ENCODE measurements at places on chromosomes 2 and 18. TPM values are rescaled to one million over a fixed set of nuclear protein-coding genes. Genes with fewer than 3 reads are reported as not detected.

Gene DNMT3A
- total RNA-seq, result 17.7 TPM

Gene NOSTRIN
- total RNA-seq, result not detected

Gene OTOS
- 0.34 TPM for total RNA-seq

Gene DSG2
- total RNA-seq, result 22.3 TPM

Gene DAW1
- total RNA-seq, result 5.2 TPM

Gene NOL4
- 0.68 TPM for total RNA-seq

Gene PID1
- 6.1 TPM for total RNA-seq

Gene ZC3H6
- total RNA-seq, result 0.69 TPM

Gene CNDP1
- not detected for total RNA-seq

Gene EIPR1
- 80.3 TPM for total RNA-seq

Gene UPP2
- not detected for total RNA-seq

Gene SLC4A5
- total RNA-seq, result not detected

DNA sequence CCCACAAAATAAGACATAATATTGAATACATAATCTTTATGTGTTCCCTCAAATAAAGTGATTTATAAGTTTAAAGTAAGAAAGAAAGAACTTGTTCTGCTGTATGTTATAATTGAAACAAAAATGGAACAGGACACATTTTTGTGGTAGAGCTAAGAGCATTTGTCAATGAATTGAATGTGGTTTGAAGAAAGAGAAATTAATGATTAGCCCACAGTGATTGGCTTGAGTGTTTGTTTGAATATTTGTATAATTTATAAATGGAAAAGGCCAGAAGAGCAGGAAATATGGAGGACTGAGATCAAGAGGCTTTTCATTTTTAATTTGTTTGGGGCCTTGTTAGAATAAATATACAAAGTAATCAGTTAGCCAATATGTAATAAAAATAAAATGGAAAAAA is 395.1 kb upstream of the CDH19 start:
- DNase-seq, result no peak

GRCh38 chr2:54073796-54074195 is 41.6 kb upstream of the ACYP2 start:
- DNase-seq, result peak; percentile 29

- DNase-seq, result no peak
Observed at GRCh38 chr2:143640826-143641225, 511.6 kb downstream of the ARHGAP15 start.

DNA sequence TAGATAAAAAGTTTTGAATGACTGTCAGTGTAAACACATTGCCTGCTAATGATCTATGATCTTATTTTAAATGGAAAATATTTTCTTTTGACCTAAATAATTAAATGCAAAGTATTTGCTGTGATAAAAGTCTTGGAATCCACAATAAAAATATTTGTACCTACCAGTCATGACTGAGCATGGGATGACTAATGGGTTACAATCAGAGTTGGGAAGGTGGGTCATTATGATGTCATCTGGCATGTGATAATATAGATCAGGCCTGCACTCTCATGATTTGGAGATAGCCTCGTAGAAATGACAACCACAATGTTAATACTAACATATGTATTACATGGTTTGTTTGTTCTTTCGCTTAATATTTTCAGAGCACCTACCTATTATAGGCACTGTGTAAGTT is 848.8 kb upstream of the KLHL29 start:
- DNase-seq, result no peak

- DNase-seq, result peak; percentile 46
Observed at GRCh38 chr2:209663139-209663538, 108.5 kb upstream of the UNC80 start.

DNA sequence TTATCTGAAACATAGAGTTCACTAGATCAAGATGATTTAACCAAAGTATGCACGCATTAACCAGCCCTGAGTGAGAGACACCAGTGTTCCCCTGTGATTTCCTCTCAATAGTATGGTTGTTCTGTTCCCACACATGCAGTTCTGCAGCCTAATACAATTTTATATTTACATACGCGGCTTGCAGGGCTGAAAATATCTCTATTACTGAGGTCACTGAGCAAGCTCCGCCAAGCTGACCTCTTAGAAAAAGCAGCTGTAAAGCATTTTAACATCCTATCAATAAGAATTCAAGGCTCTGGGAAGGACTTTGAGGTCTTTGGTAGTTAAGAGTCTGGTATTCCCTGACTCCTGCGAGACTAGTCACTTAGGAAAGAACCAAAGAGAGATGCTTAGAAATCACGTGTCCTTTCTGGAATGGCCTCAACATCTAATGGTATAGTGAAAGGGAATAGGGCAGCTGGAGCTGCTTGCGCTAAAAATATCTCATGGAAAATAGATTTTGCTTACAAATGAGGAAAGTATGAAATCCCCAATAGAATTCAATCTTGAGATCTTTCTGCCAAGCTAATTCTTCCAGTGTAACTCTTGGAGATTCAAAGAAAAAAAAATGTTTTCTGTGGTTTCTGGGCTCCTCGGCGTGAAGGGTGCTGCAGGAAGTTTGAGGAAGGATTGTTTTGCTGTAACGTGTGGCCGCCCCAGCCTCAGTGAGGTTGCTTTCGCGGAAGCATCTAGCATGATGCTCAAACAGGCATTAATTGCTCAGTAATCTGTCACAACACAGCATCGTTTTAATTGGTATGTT is 59.2 kb downstream of the DOCK10 start:
- no peak for DNase-seq

DNA sequence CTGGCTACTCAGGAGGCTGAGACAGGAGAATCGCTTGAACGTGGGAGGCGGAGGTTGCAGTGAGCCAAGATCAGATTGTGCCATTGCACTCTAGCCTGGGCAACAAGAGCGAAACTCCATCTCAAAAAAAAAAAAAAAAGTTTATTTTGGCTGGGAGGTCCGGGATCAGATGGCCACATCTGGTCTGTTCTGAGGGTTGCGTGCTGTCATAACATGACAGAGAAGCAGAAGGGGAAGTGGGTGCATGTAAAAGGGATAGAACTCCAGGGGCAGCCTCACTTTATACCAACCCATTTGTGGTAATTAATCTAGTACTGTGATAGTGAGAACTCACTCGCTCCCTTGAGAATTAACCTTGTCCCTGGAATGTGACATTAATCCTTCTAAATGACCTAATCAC is 101.2 kb downstream of the PTPN4 start:
- no peak for DNase-seq

DNA sequence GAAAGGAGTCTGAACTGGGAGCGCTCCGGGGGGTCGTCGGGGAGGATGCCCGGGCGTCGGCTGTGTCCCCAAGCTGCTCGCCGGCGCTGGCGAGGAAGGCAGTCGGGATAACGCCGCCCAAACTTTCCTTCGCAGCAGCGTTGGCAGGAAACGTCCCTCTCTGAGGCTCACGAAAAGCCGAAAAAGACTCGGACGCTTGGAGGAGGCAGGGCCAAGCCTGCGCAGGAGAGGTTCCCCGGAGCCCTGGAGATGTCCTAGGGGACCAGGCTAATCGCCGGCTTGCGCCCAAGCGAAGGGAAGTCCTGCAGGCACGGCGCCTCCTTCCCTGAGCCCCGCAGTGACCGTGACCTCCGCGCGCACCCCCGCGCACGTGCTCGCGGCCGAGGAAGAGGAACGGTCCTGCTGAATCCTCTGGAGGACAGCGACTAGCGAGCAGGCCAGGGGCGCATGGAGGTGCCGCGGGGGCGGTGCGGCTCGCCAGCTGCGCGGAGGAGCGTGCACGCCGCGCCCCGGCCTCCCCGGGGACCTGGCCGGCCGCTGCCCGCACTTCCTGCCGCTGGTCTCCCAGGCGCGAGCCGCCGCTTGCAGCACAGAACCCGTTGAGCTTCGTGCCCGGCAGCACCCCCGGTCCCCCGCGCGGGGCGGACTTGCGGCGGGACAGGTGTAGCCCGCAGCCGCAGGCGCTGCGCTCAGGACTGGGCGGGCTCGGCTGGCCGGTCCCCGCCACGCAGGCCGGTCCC is at the start of gene SH3RF3:
Gene SH3RF3, plus strand, starts transcription at position 590 of the 740 bp plus-strand sequence.
- peak; percentile 66 for DNase-seq

DNA sequence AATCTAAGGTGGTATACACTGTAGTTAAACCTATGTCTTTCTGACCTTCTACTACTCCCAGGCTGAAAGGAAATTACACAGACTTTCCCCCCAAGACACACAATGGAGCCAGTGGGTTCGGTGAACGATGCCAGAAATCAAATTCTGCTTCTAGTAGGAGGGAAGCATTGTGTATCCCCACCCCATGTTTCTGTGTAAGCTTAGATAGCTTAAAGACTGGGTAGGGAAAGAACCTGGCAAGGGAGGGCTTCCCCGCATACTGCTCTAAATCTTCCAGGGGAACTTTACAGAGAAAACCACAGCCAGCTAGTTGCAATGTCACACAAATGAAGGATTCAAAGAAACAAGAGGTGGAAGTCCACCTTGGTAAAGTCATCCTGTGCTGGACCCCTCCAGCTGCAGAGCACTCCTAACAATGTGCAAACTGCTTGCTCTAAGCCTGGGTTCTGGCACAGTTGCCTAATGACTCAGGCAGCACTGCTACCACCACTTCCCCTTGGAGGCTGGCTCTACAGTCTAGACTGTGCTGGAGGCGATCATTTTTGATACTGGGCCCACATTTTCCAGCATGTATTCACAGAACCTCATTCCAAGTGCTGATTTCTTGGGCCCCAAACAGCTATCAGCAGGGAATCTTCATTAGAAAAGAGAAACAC is 47.5 kb downstream of the TRIB2 start:
- peak; percentile 6 for DNase-seq

- peak; percentile 25 for DNase-seq
Observed at GRCh38 chr2:226184940-226185615, 614.5 kb downstream of the IRS1 start.

GRCh38 chr2:184677171-184677570 is 78.8 kb downstream of the ZNF804A start:
- DNase-seq, result no peak

DNA sequence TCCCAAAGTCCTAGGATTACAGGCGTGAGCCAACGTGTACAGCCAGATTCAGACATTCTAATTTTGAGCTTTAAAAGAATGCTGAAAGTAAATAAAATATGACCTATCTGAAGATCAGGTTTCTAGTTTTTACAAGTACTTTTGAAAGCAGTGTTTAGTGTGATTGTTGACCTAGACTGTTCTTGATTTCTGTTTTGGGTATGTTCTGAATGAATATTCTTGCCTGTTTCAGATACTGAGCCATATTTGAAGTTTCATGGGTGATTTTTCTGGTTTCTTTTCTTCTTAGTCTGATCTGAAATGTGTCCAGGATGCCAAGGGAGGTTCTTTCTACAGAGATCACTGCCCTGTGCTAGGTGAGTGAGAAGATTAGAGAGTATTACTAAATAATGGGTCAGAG is 37.2 kb downstream of the MIB1 start:
- no peak for DNase-seq

DNA sequence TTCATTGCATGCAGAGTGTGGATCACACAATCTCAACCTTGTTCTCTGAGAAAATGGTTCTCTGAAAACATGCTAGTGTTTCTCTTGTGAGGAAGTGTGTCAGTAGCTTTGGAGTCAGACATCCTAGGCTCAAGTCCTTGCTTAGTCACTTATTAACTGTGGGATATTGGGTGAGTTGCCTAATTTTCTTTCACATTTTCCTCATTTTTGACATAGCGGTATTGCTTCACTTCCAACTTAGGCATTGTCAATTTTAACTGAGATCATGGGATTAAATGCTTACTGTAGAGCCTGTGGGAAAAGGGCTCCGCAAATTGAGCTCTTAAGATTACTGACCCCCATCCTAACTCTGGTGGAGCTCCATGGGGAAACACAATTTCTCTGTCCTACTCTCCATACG is 622.2 kb downstream of the CNTNAP5 start:
- DNase-seq, result no peak

DNA sequence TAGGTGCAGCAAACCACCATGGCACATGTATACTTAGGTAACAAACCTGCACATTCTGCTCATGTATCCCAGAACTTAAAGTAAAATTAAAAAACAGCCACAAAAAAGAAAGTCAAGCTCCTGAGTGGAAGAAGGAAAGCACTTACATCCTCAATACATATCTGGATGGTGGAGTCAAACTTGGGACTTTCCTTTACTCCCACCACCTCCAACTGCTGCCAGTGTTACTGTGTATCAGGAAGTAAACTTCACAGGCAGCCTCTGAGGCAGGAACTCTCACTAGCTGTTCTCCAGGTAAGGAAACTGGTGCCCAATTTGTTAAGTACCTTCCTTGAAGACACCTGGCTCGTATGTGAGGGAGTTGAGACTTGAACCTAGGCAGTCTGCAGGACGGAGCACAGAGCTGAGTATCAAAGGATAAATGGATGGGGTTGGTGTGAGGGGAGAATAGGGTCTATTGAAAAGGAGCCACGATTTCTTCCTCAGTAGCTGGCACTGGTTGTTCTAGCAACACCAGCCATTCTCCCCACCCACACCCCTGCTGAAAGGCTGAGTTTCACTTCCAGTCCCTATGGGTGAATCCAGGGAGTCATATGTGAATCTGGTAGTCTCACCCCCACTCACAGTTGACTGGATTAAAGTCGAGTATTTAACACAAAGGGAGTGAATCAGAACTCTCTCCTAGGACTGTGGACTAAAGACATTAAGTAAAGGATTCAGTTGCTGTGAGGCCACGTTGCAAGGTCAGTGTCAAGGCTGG is 50.0 kb upstream of the GPR39 start:
- no peak for DNase-seq

GRCh38 chr2:235493775-235494715 is at the start of gene AGAP1:
Gene AGAP1 (plus strand): TSS chr2:235494043.
- peak; percentile 94 for DNase-seq

DNA sequence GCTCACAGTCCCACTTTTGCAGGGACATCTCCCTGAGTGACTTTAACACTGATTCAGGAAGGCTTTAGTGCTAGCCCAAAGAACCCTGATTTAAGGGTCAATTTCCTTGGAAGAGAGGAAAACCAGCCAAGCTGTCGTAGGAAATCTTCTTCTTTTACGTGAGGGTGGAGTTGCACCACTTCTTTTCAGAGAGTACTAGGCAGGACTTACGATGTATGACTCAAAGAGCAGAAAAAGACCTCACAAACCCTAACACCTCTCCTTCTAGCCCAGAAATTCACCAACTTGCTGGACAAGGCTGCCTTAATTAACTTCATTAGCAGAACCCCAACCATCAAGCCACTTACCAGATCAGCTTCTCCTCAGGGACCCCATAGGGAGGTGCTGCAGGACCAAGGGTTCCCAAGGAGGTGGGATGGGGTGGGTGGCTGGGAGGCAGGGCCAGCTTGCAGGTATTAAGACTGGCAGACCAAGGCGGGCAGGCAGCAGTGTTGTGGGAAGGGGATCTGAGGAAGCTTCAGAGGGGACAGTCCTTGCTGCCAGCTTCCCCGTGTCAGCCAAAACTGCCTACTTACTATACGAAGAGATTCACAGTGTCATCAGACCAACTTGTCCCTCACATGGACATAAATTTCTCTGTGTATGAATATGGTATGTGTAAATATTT is 6.7 kb downstream of the SERPINB2 start:
- no peak for DNase-seq

GRCh38 chr2:241773511-241774418 is 2.9 kb upstream of the GAL3ST2 start:
- no peak for DNase-seq

Data from Daoy (cell line).